ENCODE measurements at places on chromosomes 1 and 21. TPM values are rescaled to one million over a fixed set of nuclear protein-coding genes. Genes with fewer than 3 reads are reported as not detected.

DNA sequence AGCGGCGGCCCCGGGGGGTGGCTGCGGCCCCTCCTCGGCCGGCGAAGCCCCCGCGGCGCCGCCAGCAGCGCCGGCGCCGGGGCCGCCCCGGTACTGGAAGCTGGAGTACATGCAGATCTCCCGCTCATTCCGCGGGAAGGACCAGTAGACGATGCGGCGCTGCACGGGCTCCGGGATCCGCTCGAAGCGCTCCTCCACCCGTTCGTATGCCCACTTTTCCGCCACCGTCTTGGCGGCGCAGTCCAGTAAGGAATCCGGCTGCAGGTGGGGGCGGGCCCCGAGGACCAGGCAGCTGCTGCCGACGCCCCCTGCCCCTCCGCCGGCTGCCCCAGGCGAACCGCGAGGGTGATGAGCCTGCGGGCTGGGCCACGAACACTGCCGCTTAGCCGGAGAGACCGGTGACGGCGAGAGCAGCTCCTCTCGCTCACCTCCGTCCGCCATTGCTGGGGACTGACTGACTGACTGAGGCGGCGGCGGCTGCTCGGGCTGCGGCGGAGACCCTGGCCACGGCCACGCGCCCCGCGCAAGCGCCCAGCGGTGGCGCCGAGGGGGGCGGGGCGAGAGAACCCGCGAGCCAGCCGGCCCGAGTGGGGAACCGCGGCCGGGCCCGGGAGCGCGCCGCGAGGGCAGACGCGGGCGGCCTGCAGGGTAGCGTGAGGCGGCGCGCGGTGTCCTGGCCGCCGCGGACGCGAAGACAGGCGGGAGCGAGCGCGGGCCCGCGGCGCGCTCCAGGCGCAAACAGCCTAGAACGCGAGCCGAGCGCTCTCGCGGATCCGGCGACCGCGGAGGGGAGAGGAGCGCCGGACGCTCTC, at the start of gene ZSWIM5:
TSS of gene ZSWIM5 (minus strand) at position 696 of the 812 bp plus-strand sequence. CDS start at position 441, 255 bp downstream.
- ATAC-seq = peak; percentile 91

GRCh38 chr1:167387251-167387910, 130.9 kb downstream of the CD247 start:
- ATAC-seq = no peak

GRCh38 chr1:234965111-234965510, 163.5 kb downstream of the TOMM20 start:
- no peak for ATAC-seq

- no peak for ATAC-seq
Observed at GRCh38 chr1:48495166-48495565, 23.2 kb upstream of the SPATA6 start.

- peak; percentile 91 for ATAC-seq
Observed at GRCh38 chr1:64268653-64269557, 65.5 kb downstream of the UBE2U start.

DNA sequence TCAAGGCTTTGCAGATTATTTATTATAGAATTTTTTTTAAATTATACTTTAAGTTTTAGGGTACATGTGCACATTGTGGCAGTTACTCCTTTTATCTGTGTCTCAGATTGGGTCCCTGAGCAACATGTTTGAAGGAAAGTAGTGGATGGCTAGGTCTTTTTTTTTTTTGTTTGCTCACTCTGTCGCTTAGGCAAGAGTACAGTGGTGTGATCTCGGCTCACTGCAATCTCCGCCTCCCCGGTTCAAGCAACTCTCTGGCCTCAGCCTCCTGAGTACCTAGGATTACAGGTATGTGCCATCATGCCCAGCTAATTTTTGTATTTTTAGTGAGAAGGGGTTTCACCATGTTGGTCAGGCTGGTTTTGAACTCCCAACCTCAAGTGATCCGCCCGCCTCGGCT, 39.6 kb upstream of the KIF21B start:
- peak; percentile 7 for ATAC-seq

The TBX19 gene
- total RNA-seq = 0.64 TPM

GRCh38 chr1:30879126-30879786, 29.3 kb downstream of the SDC3 start:
- ATAC-seq = peak; percentile 52

DNA sequence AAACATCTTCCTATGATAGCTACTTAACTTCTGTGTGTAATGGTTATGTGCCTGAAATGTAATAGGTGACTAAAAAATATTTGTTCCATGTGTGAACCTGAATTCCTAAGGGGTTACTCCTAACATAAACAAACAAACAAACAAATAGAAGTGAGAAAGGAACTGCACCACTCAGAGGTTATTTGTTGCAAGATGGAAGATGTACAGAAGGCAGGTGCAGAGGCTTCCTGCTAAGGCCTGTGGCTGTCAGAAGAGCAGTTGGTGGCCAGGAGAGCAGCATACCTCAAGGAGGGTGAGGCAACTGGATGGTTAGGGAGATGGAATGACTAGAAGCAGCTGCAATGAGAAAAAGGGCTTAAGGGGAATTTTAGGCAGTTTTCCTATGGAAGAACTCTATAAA, 940.6 kb downstream of the TTLL7 start:
- ATAC-seq = no peak

GRCh38 chr1:84688463-84689061, 1.7 kb downstream of the SSX2IP start:
- no peak for ATAC-seq

DNA sequence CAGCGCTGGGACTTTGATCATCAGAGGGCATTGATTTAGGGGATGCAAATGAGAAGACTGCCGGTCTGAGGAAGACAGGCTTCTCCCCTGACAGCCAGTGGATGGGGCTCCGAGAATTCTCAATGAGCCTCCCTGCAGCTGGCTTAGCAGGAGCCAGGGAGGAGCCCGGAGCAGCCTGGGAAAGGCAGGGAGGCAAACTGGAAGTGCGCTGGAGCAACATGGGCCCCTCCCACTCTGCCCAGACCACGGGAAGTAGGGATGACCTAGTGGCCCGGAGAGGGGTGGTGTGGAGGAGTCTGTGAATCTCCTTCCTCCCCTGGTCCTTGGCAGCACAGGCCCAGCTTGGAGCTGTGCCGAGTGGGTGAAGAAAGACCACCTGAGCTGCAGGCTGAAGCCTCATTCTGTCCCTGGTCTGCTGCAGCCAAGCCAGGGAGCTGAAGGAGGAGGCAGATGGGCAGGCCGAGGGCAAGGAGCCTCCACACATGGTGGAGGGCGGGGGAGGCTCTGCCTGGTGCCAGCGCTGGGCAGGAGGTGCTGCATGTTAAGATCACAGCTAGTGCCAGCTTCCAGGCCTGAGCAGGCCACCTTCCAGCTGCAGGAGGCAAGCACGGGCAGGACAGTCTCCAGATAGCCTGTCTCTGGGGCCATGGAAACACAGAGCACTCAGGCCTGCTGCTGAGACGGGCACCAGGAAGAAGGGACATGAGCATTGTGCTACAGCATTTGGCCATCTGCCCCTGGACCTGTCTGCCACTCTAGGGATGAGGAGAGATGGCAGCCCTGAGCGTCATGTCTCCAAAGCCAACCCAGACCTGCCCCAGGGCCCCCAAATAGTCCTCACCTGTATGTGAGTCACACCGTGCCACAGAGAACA, 12.2 kb upstream of the CLSTN1 start:
- peak; percentile 97 for ATAC-seq

The C1orf116 gene
- 0.52 TPM for total RNA-seq

The C1orf210 gene
- total RNA-seq = not detected

The PRAMEF8 gene
- total RNA-seq = not detected

- peak; percentile 36 for ATAC-seq
Observed at GRCh38 chr21:44279354-44280260, 6.1 kb upstream of the AIRE start.

DNA sequence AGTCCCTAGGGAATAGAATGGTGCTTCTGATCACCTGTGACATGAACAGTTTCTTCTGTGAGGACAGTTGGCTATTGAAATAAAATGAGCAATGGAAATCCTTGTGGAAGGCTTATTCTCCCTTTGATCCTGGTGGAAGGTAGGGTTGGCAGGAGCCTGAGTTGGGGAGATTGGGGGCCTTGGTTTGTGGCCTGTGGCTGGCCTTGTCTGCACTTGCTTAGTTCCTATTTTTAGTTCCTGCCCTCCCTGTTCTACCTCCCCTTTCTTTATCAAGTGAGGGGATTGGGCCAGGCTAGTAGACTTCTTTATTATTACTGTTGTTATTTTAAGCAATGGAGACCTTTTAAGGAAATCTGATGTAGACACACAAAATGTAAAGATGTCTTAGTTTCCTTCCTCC, 8.2 kb downstream of the DMRTB1 start:
- no peak for ATAC-seq

The RGS13 gene
- total RNA-seq = 0.41 TPM

The TRAPPC3 gene
- total RNA-seq = 56.1 TPM

Measured in motor neuron (in vitro differentiated cells).